ENCODE measurements at places on chromosomes 1 and 21.

GRCh38 chr1:94111879-94112278 lies 9.1 kb downstream of the ABCA4 start:
- DNase-seq = no peak

- DNase-seq = no peak
These were observed 530 bp upstream of the CD244 start for GRCh38 chr1:160863061-160863773.

DNA sequence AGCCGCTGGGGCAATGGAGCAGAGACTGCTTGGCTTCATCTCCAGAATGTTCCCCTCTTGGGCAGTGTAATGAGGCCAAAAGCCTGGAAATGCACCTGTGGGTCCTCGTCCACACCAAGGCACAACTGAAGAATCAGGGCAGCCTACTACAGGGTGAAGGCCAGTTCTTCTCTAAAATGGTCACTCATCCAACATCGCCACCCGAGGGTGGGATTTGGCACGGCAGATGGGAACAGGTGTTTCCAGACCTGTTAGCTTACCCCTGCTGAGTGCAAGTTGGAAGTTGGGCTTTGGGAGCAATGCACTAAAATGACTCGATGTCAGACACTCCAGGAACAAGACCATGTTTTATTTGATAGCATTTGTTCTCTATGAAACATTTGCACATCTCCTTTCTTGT lies 543.7 kb downstream of the NPHP4 start:
- peak; percentile 14 for DNase-seq

DNA sequence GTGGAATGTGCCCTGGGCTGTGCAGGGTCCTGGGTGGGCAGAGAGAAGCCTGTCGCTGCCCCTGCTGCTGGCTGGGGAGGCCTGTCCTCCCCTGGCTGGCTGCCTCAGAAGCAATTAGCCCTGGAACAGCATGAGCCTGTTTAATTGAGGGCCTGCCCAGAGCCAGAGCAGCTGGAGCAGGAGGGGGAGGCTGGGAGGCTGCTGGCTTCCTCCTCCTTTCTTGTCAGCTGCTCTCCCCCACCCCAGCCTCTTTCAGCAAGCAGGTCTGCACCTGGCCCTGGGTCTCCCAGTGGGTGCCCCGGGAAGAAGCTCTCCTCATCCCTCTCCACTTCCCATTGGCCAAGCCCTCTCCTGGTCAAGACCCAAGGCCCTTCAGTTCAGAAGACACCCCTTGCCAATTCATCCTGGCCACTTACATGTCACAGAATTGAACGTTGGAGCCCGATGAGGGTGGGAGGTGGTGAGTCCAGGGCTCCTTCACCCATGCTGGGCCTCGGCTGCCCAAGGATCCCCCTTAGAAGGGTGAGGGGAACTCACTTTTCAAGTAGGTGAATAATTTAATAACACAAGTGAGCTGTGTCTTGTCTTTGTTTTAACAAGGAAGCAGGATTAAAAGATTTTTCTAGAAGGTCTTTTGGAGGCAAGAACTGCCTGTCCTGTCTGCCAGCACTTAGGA lies 13.2 kb downstream of the AMPD2 start:
- no peak for DNase-seq

- DNase-seq = no peak
These were observed 35.0 kb downstream of the ACKR1 start for GRCh38 chr1:159239551-159240220.

- peak; percentile 92 for DNase-seq
These were observed 23.0 kb upstream of the NEK2 start for GRCh38 chr1:211698161-211699026.

GRCh38 chr1:56404066-56404465 lies 175.3 kb downstream of the PLPP3 start:
- DNase-seq = no peak

DNA sequence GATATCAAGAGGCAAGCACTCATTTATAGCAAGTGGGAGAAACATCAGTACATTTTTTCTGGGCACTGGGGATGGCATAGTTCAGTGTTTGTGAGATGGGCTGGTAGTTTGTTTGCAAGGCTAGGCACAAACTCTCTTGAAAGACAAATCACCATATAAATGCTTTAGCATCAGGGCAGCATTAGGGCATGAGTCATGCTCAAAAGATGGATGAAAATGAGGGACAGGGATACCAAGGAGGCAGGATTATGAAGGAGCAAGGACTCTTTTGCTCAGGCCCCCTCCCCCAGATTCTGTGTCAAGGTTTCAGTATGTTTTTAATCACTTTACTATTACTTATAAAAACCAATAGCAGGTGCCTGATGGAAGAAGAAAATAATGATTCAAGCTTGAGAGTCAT lies 43.9 kb upstream of the CAMK1G start:
- DNase-seq = no peak

- no peak for DNase-seq
These were observed 283.4 kb upstream of the ZRANB2 start for GRCh38 chr1:71364236-71364635.

GRCh38 chr1:8257621-8258020 lies 60.3 kb upstream of the SLC45A1 start:
- no peak for DNase-seq

DNA sequence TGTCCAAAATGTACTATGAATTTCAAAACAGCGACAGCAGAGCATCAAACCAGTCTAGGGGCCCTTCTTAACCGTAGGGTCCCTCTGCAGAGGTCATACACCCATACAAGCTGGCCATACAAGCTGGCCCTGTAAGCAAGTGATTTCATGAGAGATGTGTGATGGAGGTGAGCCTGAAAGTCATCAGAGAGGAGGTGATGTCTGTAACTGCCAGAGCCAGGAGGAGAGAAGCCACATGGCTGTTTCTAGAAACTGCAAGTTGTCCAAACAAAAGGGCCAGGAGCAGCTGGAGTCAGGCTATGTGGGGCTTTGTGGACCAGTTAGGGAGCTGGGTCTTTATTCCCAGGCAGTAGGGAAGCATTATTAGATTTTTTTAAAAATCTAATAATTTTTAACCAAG lies 14.8 kb upstream of the SERINC2 start:
- no peak for DNase-seq

GRCh38 chr21:44800971-44801467 lies 601 bp downstream of the UBE2G2 start:
- no peak for DNase-seq

- no peak for DNase-seq
These were observed 6.0 kb downstream of the SMCP start for GRCh38 chr1:152884085-152884484.

DNA sequence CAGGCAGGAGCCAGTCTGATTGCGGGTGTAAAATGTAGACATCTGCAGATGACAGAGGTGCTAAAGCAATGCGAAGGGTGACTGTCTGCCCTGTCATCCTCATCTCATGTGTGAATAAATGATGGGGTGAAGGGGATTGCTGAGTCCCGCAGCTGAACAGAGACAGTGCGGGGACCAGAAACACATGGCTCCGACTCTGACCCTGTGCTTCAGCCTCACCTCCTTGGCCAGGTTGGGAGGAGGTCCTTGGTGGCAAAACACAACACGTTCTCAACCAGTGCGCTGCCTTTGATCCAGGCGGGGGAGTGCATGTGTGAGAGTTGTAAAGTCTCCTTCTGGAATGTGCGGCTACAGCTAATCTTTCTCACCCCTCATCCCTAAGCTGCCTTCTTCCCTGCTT lies 32.0 kb upstream of the TTC22 start:
- no peak for DNase-seq

- DNase-seq = no peak
These were observed 82.9 kb downstream of the CENPF start for GRCh38 chr1:214685906-214686305.

DNA sequence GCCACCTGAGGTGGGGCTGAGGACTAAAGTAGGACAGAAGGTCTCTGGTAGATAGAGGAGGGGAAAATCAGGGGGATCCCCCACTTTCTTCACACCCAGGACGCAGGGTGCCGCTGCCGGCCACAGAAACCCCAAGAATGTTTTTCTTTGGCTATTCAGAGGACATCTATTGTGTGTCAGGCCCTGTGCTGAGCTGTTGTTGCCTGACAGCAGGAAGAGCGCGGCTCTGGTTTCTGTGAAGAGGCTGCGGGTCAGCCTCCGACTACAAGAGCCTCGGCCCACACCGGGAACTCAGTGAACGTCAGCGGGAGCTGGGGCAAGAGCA lies 407 bp upstream of the PIGV start:
- peak; percentile 80 for DNase-seq

DNA sequence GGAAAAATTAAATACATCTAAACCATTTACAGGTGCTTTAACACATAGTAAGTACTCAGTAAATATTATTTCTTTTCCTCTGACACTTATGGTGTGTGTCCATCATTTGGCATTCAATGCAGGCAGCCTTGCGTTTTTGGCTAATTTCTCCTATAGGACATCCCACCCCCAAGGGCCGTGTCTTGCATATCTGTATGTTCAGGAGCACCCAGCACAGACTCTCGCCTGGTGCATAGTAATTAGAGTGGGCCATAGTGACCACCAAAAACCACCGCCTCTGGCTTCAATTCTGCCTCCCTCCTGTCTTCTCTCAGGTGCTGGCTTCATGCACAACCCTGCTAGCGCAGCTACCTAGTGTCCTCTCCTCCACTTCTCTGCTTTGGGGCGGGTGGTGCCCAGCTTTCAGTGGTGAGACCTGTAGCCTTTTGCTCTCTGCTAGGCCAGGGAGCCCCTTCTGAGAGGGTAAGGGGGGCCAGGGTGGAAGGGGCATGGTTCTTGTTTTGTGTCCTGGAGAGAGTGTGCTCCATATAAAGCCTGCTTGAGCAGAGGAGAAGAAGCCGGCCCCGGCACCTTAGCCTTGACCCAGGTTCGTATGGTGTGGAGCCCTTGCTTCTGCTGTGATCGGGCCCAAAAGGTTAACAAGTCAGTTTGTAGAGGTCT lies 33.4 kb downstream of the BATF3 start:
- no peak for DNase-seq

DNA sequence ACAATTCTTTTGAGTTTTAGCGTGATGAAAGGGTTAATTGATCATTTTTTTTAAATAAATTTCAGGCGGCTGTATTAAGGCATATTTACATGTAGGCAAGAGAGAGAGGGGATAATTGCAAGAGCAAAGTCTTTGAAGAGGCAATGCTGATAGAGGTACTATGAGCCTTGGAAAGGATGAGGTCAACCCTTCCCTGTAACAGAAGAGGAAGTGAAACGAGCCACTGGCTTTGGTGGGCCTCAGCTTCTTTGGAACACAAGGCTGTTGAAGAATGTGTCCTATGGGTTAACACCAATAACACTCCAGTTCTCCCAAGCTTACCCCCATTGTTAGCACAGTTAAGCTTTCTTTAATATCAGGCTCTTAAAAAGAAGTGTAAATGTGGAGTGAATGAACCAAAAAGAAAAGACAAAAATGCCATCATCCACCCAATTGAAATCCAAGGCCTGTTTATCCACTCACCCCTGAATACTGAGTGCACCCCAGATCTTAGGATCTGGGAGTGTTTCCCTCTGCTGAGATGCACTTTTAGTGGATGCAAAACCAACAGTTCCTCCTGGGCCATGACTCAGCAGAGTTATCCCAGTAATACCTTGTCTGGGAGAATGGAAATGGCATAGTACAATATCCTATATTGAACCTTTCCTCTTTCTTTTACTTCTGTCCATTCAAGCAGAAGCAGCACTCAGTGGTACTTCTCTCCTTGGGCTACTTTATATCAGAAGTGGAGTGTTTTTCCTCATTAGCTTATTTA lies 216.4 kb downstream of the SLC44A5 start:
- no peak for DNase-seq

DNA sequence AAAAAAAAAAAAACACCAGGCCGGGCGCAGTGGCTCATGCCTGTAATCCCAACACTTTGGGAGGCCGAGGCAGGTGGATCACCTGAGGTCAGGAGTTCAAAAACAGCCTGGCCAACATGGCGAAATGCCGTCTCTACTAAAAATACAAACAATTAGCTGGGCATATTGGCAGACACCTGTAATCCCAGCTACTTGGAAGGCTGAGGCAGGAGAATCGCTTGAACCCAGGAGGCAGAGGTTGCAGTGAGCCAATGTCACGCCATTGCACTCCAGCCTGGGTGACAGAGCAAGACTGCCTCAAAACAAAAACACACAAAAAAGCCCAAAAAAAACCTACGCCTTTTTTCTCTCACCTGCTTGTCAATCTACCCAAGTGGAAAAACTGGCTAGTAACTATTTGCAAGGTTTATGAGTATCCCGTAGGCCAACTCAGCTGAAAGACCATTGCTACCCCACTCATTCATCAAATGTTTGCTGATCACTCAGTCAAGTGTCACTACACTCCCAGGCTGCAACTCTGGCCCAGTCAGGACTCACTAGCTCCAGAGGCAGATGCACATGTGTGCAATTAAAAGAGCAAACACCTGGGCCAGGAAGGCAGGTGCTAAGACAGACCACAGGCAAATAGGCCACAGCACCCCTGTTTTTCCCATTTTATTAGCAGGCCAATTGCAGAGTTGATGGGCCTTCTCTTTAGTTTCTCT lies 2.0 kb downstream of the CSRP1 start:
- no peak for DNase-seq

DNA sequence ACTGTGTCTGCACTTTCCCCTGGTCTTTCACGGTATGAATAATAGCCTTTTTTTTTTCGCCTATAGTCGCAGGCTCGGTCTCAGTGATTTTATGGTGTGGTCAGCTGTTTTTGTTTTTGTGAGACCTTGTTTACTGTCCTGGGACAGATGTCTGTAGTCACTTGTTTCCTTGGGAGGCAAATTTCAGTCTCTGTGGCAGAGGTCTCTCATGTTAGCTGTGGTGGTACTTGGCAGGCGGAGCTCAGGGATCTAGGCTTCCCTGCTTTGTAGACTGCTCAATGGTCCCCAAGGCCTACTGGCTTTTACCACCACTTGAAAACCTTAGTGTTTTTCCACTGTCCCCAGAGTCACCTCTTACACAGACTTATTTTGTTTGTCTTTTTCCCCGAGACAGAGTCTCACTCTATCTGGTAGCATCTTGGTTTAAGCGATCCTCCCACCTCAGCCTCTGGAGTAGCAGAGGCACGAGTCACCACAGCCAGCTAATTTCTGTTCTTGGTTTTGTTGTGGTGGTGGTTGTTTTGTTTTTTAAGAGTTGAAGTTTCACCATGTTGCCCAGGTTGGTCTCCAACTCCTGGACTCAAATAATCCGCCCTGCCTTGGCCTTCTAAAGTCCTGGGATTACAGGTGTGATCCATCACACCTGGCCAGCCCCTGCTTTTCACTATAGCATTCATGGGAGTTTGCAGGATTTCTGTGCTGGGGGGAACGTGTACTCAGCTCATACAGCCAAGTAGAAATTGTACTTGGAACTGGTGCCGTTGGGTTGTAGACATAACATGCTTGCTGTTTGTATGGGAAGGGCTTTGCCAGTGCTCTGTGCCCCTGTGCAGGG lies 10.3 kb downstream of the RNU1-2 start:
- DNase-seq = no peak

DNA sequence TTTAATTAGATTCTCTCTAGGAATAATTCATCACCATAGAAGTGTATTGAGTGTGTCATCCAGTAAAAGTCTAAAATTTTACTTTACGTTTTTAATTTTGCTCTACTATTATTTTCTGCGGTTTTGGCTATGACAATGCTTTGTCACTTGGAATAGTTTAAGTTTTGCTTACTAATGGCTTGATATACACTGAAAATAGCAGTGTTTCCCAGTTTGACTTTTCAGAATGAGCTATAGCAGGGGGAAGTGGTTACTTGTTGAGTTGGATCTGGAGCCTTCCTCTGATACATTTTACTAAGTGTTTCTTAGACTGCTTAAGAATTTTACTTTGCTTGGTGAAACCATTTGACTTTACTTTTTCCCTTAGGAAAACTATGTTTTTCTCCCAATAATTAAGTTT lies 5.0 kb downstream of the DNAJC16 start:
- no peak for DNase-seq

- DNase-seq = no peak
These were observed 38.4 kb upstream of the SAMSN1 start for GRCh38 chr21:14584357-14585095.

Data from activated naive CD8-positive, alpha-beta T cell treated with anti-CD3 and anti-CD28 coated beads, Interleukin-2, amount 50 U/mL, for 24 hours (primary cell).